Naive thymus-derived CD8-positive, alpha-beta T cell (primary cell): ENCODE measurements at places on chromosomes 16 and 17. TPM values are rescaled to one million over a fixed set of nuclear protein-coding genes. Genes with fewer than 3 reads are reported as not detected.
A peak's percentile ranks its signal among the peaks of the same experiment; 100 is the strongest.

PTX4 gene
- not detected for total RNA-seq

GNG13 gene
- not detected for total RNA-seq

TAT gene
- not detected for total RNA-seq

DNA sequence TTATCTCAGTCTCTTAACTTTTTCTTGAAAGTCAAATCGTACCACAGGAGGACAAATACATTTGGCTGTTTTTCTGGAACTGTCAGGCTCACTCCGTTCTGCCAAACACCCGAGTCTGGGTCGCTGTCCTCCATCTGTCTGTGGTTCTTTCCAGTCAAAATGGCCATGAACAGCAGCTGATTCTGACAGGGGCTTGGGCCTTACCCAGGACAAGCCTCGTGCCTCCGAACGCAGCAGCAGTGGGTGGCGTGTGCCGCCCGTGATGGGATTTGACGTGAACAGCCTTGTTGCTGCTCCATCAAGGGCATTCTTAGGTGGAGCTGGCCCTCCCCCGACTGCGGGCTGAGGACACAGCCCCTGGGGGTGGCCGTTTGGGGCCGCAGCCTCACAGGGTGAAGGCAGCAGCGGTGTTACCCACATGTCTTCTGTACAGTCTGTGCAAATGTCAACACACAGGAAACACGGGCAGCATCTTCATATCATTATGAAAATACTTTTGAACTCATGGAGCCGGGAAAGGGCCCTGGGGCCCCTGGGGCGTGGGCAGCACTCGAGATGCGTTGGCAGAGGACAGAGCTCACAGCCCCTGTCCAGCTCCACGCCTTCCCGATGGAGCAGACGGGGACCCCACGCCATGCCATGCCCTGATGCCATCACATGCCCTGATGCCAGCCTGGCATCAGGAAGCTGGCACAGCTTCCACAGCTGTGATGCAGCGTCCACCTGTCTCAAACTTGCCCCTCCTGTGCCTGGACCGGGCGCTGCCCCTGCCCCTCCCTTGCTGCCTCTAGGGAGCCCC, 8.6 kb upstream of the ACSF3 start:
- H3K4me3 ChIP-seq, result no peak overlapping the region
- H3K4me1 ChIP-seq, result no peaks in the 10 kb centered on the region
- peak; percentile 3 for DNase-seq
- H3K27ac ChIP-seq, result no peak overlapping the region
- H3K27me3 ChIP-seq, result no peaks in the 10 kb centered on the region

DNA sequence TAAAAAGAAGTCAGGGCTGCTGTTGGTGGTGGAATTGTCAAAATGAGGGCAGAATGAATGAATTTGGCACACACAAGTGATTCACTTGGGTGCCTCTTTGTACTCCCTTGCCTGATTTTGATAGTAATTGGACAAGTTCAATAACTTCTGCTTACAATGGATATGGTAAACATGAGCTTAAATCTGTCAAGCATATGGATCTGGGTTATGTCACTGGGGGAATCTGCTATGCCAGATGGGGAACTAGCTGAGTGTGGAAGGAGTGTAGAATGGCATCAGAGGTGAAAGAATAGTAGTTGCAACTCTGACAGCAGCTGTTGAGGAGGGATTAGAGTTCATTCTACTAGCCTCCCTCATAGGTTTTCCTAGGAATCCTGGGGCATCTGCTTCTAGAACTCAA, 724.2 kb upstream of the CDH8 start:
- no peak for DNase-seq
- H3K36me3 ChIP-seq, result no peaks in the 10 kb centered on the region
- no peaks in the 10 kb centered on the region for H3K4me1 ChIP-seq
- no peak overlapping the region for H3K27ac ChIP-seq
- H3K4me3 ChIP-seq, result no peak overlapping the region
- no peaks in the 10 kb centered on the region for H3K27me3 ChIP-seq

DNA sequence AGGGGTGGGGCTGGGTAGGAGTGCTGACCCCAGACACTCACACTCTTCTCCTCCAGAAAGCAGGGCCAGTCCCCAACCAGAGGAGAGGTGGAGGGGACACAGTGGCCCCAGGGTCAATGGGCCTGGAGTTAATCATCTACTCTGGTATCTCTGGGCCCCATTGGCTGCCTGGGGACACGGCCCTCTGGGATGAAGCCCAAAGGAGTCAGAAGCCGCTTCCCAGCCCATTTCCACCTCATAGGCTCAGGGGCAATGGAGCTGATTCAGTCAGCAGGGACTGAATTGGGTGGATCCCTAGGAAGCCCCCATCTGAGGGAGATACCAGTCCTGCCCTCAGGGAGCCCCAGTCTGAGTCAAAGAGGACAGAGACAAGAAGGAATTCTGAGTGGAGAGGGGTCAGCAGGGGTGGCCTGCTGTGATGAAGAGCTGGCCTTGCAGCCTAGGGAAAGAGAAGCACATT, 2.9 kb upstream of the NAGS start:
- no peak overlapping the region for H3K27ac ChIP-seq
- DNase-seq, result no peak
- peaks cover 4% of the 10 kb centered on the region for H3K4me1 ChIP-seq
- H3K27me3 ChIP-seq, result peaks cover 8% of the 10 kb centered on the region
- no peaks in the 10 kb centered on the region for H3K36me3 ChIP-seq

DNA sequence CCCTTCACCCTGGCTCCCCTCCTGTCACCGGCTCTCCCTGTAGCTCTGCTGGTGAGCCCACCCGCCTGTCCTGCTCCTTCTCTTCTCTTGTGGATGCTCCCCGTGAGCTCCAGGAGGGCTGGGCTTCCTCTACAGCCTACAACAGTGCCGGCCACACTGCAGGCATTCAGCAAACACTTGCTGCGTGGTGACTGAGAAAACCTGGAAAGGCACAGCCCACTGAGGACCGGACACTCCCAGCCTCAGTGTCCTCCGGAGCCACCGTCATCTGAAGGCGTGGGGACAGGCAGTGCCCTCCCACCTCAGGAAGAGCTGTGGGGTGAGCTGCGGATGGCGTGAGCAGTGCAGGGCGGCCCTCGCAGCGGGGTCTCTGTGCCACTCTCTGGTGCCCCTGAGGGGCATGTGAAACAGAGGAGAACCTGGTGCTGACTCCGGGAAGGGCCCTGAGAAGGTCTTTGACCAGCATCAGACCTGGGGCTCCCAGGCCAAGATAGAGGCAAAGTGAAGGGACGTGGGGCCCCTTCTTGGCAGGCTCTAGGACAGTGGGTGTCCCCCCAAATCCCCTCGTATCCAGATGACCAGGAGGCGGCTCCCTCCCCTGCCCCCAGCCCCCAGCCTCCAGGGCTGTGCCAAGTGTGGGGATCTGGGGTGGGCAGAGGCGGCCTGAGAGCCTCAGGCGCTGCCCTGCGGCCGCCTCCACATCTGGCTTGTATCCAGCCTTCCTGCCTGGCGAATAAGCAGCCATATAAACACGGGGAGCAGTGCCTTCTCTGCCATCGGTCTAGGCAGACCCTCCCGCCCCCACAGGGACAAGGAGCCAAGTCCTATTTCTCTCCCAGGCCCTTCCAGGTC, 44.0 kb upstream of the PABPN1L start:
- peaks cover 1% of the 10 kb centered on the region for H3K27me3 ChIP-seq
- H3K4me1 ChIP-seq, result peaks cover 6% of the 10 kb centered on the region
- H3K27ac ChIP-seq, result no peak overlapping the region
- no peak overlapping the region for H3K4me3 ChIP-seq
- DNase-seq, result no peak

GRCh38 chr16:56824331-56824730, 40.7 kb upstream of the SLC12A3 start:
- no peak for DNase-seq
- no peaks in the 10 kb centered on the region for H3K4me1 ChIP-seq
- no peaks in the 10 kb centered on the region for H3K27me3 ChIP-seq
- peaks cover 8% of the 10 kb centered on the region for H3K36me3 ChIP-seq
